ENCODE measurements at places on chromosomes 6 and 20. TPM values are rescaled to one million over a fixed set of nuclear protein-coding genes. Genes with fewer than 3 reads are reported as not detected.

The C2 gene
- 8.9 TPM for total RNA-seq

The THBS2 gene
- total RNA-seq: 10.6 TPM

The PCSK2 gene
- 1.3 TPM for total RNA-seq

The KIAA1586 gene
- total RNA-seq: 6.4 TPM

The PEDS1 gene
- 31.2 TPM for total RNA-seq

The NKX2-2 gene
- not detected for total RNA-seq

The C6orf120 gene
- total RNA-seq: 14.5 TPM

The KCNQ5 gene
- total RNA-seq: not detected
